ENCODE measurements at places on chromosomes 2 and 18.

DNA sequence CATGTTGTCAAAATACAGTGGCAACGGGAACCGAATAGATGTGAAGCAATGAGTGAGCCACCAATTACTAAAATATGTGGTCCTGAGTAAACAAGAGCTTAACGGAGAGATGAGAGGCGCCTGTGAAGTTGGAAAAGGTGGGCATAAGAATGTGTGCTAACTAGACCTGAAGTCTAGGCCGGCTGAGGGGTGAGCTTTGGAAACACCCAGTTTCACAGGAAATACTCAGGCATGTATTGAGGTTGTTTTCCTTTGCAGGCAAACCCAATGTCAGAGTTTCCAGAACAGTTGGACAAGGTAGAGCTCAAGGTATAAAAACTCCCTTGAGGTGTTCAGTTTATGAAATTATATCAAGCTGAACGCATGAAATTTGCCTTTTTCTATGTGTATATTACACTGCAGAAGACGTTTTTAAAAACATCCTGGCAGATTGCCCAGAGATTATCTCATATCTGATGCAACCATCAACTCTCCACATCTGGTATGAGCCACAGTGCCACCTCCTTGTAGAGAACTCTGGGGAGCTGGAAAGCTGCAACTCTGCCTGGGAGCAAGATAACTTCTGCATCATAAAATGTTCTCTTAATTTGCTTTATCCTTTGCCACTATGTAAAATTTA, 3.9 kb upstream of the WDSUB1 start:
- no peak for DNase-seq

DNA sequence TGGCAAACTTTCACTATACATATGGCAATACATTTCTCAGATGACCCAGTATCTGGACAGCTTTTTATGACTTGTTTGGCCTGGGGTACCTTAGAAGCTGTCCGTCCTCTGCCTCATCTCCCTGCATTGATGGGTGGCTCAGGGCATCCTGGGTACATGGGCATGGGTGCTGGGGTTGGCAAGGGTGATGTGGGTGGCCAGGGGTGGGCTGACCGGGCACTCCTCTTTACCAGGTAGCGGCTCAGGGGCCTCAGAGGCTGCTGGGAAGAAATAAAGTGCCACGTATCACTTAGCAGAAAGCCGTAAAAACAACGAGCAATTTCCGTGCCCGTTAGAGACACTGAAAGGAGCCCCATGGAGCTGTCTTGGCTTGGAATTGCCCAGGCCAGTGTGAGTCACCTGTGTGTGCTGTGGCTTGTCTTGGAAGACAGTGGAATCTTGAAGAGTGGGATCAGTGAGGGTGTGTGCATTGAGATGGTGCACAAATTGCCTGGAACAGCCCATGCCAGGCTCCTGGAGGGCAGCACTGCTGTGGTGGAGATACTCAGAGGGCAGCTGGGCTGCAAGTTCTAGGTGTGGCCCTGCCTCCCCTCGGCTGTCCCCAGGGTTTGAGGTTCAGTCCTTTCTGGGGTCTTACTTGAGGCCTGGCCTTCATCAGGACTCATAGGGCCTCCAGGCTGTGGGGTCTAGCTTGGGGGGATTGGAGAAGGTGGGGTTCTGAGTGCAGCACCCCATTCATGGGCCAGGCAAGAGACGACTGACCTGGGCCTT, 88.8 kb downstream of the FHOD3 start:
- no peak for DNase-seq

- DNase-seq: no peak
These were observed 69.1 kb upstream of the CTDP1 start for GRCh38 chr18:79610461-79611039.

GRCh38 chr2:236402033-236402790, 138.0 kb upstream of the ASB18 start:
- DNase-seq: no peak

GRCh38 chr2:164859251-164859818, 17.7 kb upstream of the COBLL1 start:
- no peak for DNase-seq

DNA sequence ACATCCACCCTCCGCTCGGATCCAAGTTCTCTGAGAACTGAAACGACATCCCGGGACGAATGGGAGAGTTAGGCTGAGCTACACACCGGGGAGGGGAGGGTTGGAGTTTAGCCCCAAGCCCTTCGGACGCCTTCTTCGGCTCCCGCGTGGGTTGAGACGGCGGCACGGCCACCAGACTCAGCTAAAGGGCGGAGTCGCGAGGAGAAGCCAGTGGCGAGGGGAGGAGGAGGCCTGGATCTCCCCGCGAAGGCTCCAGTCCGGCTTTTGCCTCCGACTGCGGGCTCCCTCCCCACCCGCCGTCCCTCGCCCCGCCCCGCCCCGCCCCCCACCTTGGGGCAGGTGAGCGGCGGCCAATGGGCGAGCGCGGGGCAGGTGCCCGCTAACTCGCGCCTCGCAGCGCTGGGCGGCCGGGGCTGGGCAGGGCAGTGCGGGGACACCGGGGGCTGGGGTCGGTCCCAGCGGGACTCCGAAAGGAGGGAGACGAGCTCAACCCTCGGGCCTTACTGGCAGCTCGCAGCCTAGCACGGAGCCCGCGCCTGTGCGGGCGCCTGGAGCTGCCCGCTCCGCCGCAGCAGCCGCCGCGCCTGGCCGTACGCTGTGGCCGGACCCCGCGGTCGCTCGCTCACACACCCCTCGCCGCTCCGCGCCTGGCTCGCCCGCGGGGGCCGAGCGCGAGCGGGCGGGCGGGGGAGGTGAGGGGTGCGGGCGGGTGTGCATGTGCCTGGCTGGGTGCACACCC, at the start of gene EMX1:
TSS of gene EMX1 (plus strand) at position 382 of the 739 bp plus-strand sequence. CDS start at position 716, 334 bp downstream.
- no peak for DNase-seq

GRCh38 chr2:158120664-158121641, 19.3 kb downstream of the UPP2 start:
- DNase-seq: no peak

DNA sequence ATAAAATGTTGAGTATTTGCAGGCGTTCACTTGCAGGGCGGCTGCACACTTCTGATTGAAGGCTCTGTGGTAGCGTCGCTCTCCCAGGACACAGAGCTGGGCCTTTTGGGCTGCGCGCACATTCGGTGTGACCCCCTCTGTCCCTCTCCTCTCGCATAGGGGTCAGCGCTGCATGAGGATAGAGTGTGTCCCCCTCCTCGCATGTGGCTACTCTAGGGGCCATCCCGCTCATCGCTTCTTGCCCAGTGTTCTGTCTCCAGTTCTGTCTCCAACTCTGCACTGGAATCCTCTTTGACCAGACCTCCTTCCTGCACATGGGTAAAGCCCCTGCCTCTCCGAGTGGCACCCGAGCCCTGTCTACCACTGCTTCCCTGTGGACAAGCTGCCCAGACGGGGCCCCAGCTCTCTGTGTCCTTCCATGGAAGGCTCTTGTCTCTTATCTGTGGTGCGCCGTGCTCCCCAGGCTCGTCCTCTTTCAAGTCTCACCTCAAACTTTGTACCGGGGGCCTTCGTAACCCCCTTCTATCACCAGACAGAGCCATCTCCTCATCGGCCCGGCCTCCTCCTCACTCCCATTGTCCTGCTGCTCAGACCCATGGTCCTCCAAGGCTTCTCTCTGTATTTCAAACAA, 278.0 kb upstream of the HDAC4 start:
- no peak for DNase-seq

DNA sequence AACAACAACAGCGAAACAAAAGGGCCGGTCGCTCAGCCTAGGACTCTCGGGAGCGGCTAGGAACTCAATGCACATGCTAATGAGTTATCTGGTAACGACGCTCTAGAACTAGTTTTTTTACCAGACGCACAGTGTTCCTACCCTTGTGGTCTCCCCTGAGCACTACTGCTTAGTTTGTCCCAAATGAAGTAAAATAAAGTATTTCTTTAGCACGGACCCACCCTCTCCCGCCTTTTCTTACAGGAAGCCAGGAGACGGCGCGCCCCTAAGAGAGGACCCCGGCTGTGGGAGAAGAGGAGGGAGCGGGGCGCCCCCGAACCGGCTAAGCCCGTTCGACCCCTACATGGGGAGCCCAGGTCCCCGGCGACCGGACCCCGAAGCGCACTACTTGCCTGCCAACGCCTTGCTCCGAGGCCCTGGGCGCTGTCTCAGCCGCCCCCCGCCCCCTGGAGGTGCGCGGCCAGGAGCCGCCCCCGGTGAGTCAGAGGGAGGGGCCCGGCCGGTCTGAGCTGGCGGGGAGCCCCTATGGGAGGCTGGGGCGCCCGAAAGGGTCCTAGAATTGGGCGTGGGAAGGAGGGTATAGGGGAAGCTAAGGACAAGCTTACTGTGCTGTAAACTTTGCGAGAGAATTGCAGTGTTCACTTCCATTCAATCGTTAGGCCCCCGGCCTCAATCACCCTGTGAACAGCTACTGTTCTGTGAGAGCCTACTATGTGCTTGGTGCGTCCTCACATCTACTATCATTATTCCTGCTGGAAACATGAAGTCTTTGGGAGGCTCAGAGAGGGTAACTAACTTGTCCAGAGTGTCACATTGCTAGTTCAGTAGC, 3.6 kb upstream of the CAPG start:
- peak; percentile 29 for DNase-seq

DNA sequence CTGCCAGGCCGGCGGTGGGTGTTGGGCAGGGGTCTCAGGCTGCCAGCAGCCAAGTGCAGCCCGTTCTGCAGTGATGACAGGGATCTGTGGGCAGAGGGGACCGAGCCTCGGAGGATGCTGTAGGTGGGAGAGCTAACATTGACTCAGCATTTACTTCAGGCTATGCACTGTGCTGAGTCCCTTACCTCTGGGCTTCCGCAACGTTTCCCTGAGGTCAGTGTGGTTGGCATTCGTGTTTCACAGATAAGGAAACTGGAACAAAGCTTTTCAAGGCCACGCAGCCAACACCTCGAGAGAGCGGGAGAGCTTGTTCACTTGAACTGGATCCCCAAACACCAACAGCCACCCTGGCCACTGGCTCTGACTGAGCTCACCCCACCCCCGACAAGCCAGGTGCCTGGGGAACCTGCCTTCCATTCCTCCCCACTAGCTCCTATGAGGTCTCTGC, 839 bp upstream of the GPR148 start:
- peak; percentile 2 for DNase-seq

DNA sequence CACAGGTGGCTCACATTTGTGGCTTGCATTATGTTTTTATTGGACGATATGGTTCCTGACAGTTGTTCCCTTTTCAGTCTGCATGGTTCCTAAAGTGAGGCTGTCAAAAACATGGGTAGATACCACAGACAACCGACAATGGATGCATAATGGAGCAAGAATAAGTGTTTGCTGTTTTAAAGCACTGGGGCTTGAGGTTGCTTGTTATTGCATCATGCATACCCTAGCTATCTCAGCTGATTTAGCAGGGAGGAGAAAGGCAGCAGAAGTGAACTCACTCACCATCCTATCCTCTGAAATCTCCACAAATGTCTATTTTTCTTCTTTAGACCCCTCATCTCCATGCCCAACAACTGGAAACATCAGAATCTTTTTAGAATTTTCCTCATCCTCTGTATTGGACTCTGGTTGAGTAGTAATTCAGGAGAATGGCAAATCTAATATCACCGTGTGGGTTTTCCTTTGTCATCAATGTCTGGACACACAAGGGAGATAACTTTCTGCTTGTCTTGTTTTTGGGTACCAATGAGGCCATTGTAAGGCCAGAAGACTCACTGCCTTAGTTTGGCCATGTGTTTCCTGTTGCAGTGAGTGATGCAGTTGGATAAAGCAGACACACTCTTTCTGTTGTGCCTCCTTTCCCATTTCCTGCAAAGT, 46.7 kb downstream of the FBXO48 start:
- no peak for DNase-seq

DNA sequence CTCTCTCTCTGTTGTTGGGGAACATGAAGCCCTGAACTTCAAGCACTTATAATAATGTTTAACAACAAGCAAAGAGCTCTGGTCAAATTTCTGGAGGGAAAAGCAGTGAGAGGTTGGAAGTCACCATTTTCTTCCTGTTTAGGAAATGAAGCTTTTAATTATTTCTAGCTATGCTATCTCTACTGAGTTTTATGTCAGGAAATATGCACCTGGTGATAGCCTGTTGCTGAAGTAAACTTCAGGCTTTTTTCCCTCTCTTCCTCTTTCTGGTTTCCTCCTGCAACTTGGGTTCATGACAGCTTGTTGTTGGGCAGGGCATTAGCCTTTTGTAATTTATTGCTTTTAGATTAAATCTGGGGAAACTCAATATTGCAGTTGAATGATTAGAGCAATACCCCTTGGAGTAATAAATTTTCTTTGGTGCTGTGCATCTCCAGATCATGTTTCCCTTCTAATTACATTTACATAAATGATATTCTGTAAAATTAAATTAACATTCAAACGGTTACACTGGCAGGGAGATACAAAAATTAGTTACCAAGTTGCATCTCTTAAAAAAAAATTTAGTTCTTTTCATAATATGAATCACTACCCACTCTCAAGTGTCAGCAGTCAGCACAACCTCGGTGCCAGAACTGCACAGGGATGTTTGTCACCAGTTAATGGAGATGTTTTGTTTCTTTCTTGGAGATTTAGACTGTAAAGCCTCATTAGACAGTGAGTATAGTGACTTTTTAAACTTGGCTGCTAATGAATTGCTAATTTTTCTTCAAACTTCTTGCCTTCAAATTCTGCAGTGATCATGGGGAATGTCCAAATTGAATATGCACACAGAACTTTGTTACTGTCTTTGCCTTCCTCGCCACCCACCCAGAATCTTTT, 466.6 kb upstream of the ETAA1 start:
- no peak for DNase-seq

DNA sequence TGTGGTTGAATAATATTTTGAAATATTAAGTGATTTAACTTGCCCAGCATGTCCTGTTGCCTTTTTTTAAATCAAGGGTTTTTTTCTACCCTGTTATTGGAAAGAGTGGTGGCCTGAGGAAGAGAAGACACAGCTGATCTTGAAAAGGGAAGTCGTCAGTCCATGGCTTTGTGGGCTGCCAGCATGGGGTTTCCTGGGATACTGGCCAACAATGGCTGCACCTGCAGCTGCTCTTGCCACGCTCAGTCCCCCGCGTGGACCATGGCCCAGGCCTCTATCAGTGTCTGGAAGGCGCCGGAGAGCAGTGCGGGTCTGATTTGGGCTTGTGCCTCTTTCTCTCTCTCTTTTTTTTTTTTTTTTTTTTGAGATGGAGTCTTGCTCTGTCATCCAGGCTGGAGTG, 99.3 kb downstream of the ASB1 start:
- DNase-seq: no peak

DNA sequence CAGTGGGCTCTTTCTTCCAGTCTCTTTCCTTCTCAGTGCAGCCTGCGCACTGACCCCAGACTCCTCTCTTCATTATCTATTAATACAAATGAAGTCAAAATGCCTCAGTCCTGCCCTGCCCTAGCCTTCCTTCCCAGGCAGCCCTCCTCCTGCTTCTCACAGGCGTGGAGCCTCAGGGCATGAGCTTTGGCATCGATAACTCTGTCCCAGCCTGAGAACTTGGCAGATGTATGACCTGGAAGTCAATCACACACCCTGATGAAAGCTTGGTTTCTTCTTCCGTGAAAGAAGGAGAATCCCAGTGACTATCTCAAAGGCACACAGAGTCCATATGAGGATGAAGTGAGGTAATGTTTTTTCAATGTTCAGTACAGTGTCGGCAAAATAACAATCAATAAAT, 600.7 kb upstream of the ID2 start:
- no peak for DNase-seq

DNA sequence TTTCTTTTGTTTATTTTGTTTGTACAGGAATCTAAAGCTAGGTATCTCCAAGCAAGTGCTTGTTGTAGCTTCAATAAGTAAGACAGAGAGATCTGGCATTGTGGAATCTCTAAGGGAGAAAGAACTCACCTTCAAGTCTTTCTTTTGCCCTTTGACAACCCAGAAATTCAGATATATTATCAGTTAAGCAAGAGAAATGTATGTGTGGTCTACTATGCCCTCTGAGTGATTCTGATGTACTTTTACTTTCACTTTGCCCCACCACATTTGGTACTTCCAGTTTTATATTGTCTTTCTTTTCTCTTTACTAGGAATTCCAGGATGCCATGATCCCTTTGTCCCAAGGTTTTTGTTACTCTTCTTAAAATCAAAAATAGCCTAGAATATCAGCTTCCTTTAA, 259.6 kb upstream of the PIK3C3 start:
- no peak for DNase-seq
